ENCODE measurements at places on chromosomes 1 and 21.

DNA sequence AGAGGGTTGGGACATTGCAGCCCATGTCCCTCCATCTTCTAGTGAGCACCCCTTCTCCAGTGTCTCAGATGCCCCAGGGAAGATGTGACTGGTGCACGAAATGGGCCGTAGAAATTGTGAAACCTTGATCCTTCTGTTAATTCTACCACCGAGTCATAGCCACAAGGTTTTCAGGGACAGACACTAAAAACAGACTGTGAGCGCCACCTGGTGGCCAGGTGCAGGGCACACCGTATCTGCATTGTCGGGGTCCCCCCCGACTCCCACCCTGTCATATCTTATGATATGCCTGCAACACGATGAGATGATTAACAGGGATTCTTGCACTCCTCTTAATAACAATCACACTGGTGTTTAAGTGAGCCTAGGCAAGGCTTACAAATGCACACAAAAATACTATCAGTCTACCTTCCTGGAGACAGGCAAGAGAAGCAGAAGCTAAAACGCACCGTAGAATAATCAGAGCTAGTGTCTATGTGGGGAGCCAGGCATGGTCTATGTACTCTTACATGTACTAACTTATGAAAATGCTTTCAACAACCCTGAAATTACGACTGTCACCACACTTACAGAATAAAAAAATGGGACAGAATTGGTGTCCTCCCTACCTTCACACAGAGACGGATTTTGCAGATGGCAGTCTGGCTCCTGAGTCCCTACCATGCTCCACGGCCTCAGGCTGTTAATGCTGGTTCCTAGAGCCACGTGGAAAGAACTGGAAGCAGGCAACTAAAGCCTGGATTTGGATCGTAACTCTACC lies 57.9 kb downstream of the FHAD1 start:
- peak; percentile 60 for DNase-seq

DNA sequence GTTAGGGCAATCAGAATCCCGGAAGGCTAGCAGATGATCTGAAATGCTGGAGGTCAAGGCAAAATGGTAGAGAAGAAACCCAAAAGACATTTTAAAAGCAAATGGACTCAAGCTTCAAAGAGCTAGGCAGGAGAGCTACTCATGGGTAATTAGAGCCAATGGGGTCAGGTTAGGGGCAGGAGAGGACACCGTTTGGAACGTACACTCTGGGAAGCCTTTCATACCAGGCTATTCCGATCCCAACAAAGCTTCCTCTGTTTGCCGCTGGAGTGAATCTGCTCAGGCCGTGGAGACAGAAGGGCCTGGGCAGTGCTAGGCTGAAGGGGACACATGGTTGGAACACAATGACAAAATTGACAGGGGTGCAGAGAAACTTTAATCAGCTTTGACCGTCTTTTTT lies 346.6 kb downstream of the RPS6KC1 start:
- no peak for DNase-seq

DNA sequence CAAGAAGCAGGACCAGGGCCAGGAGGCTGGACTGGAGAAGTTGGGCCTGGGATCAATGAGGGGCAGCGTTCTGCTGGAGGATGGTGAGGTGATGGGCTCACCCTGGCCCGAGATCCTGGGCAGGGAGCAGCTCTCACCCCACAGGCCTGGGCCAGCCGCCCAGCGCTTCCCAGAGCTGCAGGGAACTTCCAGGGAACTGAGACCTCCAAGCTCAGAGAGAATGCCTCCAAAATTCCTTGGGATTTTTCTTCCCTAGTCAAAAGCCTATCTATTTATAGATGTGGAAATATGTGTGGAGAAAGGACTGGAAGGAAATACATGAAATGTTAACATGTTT lies 121.2 kb downstream of the SPSB1 start:
- no peak for DNase-seq

DNA sequence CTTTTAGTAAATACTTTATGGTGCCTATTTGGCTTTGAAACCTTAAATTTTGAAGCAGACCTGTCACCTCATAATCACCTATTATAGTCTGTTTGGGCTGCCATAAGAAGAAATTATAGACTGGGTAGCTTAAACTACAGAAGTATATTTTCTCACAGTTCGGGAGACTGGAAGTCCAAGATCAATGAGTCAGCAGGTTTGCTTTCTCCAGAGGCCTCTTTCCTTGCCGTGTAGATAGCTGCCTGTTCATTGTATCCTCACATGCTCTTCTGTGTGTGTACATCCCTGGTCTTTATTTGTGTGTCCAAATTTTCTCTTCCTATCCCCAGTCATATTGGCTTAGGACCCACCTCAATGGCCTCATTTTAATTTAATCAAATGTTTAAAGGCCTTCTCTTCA lies 518.2 kb downstream of the ADGRL2 start:
- DNase-seq: no peak

DNA sequence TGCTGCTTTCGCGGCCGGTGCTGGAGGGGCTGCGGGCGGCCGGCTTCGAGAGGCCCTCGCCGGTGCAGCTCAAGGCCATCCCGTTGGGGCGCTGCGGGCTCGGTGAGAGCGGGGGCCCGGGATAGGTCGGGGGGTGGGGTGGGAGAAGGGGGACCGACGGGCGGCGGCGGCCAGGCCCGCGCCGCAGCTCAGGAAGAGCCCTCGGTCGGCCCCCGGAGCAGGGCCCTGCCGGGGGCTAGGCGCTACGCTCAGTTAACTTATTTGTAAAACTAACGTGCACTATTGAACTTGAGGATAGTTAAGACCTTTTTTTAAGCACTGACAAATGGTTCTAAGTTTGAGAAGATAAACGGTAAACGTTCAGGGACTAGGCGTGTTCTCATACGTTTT lies 418 bp downstream of the DDX20 start:
- DNase-seq: no peak

- no peak for DNase-seq
These were observed 342.8 kb downstream of the RPS6KC1 start for GRCh38 chr1:213393860-213394259.

- DNase-seq: no peak
These were observed 55.0 kb upstream of the SYT6 start for GRCh38 chr1:114208714-114209113.

- DNase-seq: no peak
These were observed 31.5 kb upstream of the KCNN3 start for GRCh38 chr1:154901591-154901990.

DNA sequence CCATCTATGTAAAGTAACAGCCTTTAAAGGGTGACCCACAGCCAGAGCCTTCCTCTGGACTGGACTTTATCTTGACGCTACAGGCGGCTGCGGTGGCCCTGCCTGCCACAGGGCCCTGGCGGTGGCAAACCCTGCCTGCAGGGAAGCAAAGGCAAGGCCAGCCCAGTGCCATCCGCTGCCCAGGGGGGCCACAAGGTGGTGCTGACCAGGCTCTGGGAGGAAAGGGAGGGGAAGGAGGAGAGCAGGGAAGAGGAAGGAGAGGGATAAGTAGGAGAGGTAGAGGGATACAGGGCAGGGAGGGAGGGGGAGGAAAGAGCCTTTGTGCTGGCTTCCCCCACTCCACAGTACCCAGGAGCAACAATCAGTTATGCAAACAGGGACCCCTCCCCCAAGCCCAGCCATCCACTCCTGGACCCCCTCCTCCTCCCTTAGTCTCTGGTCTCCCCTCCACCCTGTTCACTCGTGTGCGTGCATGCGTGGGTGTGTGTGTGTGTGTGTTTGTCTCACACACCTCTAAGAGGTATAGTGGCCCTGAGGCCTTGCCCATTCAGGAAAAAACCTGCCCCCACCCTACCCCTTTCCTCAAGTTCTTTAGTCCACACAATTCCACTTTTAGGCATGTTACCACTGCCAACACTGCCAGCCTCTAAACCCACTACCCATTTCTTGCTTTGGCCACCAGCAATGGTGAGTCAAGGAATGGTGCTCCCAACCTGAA lies 30.3 kb downstream of the SSBP3 start:
- DNase-seq: peak; percentile 40

DNA sequence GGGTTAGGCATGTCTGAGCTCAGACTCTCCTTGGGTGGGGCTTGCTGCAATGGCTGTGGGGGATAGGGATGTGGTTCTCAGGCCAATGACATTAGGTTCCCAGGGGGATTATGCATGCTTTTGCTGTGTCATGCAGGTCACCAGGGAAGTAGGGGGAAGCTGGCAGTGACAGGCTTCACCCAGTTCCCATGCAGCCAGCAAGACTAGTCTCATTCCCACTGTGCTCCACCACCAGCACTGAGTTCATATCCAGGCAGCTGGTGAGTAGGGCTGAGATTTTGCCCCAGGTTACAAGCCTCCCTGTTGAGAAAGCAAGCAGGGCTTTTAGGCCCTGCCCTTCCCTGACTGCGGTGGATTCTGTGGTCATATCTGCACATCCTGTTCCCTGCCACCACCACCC lies 32.1 kb upstream of the PLA2G5 start:
- no peak for DNase-seq

GRCh38 chr1:6984986-6985385 lies 199.7 kb downstream of the CAMTA1 start:
- DNase-seq: no peak

DNA sequence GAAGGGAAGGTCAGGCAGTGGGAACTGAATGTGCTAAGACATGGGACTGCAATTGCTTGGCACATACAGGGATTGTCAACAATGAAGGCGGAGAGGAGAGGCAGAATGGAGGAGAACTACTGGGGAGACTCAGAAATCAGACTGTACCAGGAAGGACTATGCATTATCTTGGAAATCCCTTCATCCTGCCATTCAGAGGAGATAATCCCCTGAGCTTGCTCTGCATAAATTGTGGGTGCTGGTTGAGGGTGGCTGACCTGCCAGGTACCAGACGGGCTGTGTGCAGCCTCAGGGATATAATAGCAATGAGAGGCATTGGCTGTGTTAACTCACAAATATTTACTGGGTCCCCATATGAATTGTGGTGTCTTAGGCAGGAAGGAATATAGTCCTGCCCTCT lies 5.0 kb upstream of the TRABD2B start:
- DNase-seq: no peak

- no peak for DNase-seq
These were observed 500 bp upstream of the DOCK7 start for GRCh38 chr1:62688687-62689085.

DNA sequence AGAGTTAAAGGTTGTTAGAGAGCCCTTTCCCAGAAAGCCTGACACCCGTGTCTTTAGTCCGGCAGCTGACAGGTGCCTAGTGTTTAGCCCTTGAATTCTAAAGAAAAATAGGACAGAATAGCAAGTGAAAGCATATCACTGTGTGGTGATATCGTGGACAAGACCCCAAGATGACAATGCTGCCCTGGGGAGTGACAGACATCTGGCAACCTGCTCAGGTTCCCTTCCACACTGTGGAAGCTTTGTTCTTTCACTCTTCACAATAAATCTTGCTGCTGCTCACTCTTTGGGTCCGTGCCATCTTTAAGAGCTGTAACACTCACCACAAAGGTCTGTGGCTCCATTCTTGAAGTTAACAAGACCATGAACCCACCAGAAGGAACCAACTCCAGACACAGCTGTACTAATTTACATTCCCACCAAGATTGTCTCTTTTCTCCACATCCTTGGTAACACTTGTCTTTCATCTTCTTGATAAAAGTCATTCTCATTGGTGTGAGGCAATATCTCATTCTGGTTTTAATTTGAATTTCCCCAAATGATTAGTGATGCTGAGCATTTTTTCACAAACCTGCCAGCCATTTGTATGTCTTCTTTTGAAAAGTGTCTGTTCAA lies 107.6 kb upstream of the SGIP1 start:
- no peak for DNase-seq

DNA sequence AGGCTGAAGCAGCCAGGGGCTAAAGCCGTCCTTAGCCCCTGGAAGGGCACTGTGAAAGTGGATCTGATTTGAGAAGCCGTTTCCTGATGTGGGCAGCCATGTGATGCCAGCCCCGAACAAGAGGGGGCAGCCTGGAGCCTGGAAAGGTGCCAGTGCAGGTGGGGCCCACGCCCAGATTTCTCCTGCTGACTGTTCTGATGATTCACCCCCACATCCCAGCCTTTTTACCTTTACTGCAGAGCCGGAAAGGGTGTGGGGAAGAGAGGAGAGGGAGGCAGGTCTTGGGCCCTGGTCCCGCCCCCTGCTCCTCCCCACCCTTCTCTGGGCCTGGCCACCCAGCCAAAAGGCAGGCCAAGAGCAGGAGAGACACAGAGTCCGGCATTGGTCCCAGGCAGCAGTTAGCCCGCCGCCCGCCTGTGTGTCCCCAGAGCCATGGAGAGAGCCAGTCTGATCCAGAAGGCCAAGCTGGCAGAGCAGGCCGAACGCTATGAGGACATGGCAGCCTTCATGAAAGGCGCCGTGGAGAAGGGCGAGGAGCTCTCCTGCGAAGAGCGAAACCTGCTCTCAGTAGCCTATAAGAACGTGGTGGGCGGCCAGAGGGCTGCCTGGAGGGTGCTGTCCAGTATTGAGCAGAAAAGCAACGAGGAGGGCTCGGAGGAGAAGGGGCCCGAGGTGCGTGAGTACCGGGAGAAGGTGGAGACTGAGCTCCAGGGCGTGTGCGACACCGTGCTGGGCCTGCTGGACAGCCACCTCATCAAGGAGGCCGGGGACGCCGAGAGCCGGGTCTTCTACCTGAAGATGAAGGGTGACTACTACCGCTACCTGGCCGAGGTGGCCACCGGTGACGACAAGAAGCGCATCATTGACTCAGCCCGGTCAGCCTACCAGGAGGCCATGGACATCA lies at the start of gene SFN:
Gene SFN, plus strand, starts transcription at position 369 of the 904 bp plus-strand sequence. Its CDS starts 64 bp downstream, at position 433.
- DNase-seq: peak; percentile 30

DNA sequence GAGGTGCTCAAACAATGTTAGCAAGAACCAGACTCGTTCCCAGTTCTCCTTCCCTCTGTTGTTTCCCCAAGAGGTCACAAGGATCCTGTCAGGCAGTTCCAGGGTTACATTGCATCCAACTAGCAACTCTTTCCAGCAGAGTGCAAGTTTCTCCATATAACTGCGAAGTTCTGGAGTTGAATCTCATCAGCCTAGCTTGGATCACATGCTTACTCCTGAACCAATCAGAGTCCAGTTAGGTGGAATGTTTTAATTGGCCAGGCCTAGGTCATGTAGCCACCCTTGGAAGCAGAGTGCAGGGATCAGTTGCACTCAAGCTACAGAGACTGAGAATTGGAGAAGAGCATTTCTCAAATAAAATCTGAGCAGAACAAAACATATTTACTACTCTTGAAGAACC lies 15.9 kb upstream of the PIK3R3 start:
- no peak for DNase-seq

DNA sequence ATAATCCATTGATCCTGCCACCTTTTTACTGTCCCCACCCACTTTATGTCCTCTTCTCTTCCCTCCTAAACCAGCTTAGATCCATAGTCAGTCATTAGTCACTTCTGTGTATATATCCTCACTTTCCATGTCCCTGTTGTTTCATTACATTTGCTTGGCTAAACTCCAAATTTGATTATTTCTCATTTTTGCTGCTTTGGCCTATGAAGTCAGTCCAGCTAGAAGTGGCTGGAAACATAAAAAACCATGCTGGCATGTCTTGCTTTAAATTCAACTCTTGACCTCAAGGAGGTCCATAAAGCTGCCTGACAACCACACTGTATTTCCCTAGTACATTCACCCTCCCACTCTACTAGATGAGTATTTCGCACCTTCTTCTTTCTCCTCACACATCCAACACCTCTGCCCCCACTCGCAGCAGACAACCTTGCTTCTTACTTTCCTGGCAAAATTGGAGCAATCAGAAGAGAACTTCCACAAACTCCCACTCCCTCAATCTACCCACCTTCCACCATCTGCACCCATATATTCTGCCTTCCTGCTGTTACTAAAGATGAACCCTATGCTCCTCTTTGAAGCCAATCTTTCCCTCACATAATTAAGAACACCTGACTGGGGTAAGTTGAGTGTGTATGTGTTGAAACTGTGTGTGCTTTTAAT lies 72.1 kb downstream of the ZNF648 start:
- no peak for DNase-seq

- DNase-seq: no peak
These were observed 27.7 kb downstream of the CD34 start for GRCh38 chr1:207883104-207883651.

- no peak for DNase-seq
These were observed 2.1 kb downstream of the SLAMF8 start for GRCh38 chr1:159828581-159829272.

- DNase-seq: no peak
These were observed 13.1 kb downstream of the ACTA1 start for GRCh38 chr1:229420765-229421164.

All from common myeloid progenitor, CD34-positive (primary cell).